ENCODE measurements at places on chromosomes 3 and 15.

- no peak for DNase-seq
Measured at GRCh38 chr3:27385504-27385903, 16.3 kb upstream of the NEK10 start.

DNA sequence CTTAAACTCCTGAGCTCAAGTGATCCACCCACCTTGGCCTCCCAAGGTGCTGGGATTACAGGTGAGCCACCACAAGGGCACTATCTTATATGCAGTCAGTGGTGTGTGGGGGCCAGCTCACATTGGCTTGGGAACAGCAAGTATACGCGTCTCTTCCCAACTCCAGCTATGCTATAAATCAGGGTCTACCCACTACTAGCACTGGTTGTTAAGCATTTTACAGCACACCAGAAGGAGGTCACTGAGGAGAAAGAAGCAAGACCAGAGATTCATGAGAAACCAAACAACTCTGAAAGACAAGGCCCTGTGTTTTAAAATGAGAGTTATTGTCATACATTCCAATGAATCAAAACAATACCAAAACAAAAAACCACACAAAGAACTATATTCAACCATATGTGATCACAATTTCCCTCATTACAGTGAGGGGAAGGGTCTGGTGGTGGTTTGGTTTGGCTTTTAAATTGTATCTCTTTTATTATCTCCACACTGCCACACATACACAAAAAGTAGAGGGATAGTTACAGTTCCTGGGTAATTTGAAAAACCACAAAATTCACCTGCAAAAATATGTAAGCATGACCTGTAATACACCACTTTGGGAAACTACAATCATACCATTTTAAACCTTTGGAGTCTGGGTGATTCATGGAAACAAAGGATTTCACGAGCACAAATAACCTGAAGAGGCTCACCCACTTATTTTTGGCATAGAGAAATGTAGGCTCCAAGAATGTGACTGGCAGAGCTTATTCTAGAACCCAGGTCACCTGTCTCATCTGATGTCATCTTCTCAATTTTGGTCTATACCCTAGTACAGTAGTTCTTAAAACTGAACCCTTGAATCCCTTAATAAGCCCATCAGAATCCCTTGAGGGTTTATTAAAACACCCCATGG lies 5.2 kb downstream of the MAGI1 start:
- no peak for DNase-seq

DNA sequence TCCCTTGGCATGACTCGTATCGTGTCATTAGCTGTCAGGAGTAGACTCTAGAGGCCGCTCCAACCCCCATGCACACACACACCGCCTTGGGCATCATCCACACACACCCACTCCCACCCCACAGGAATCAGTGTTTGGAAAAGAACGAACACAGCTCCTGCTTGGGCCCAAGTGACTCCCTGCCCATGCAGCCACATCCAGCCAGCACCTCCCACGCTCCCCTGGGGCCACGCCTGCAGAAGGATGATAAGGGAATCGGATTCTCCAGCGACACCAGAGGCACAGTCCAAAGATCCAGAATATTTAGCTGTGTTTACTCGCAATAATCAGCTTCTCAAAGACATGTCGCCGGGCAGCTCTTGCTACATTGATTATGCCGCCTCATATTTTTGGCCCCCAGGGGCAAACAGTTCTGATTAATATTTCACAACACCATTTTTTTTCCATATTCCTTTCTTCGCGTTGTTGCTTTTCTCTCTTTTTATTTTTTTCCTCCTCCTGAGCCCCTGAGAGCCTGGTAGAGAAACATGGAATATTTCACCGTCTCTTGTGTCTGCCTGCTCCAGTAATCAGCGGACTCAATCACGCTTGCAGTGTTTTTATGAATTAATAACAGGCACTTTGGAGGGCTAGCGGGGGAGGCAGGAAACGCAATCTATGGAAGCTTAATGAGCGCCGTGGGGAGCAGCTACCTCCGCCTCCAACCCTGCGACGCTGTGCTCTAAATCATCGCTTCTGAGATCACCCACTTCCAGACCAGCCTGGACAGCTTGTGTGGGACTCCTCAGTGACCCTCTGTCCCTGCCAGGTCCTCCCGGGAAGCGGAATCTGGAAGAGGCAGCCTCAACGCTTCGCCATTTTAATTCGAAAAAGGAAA lies 221.4 kb downstream of the TLE3 start:
- no peak for DNase-seq

DNA sequence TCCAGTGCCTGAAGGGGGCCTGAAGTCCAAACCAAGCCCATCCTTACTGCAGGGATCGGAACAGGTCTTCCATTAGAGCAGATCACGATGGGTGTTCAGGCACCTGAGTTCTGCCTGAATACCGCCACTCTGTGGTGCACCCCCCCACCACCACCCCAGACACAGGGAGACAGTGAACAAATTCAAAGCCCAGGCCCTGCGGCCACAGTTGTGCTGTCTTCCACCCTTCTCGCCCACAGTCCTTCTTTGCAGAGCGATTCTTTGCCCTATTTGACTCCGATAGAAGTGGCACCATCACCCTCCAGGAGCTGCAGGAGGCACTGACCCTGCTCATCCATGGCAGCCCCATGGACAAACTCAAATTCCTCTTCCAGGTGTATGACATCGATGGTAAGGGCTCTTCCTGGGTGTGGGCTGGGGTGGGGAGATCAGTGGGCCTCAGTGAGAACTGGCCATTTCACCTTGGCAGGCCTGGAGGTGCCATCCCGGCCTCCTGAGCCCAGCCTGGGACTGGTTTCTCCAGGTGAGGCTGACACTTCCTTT lies 13.6 kb downstream of the NOX5 start:
- DNase-seq, result no peak

DNA sequence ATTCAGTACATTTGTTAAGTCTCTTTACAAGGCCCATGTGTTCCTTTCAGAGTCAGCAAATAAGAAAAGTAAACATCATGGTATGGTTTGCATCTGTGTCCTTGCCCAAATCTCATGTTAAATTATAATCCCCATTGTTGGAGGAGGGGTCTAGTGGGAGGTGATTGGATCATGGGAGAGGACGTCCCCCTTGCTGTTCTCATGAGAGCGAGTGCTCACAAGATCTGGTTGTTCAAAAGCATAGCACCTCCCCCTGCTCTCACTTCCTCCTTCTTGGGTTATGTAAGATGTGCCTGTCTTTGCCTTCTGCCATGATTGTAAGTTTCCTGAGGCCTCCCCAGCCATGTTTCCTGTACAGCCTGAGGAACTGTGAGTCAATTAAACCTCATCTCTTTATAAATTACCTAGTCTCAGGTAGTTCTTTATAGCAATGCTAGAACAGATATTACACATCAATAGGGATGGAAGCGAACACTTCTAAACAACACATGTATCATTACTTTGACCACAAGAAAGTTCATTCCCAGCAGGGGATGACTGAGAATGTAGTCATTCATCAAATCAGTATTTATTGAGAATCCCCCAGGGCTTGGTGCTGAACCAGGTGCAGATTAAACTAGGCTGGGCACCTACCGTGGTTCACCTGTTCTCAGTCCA lies 4.1 kb downstream of the EFCAB12 start:
- DNase-seq, result no peak

GRCh38 chr15:68148039-68148438 lies 57.1 kb downstream of the CALML4 start:
- DNase-seq, result no peak

- no peak for DNase-seq
Measured at GRCh38 chr15:75067123-75067830, 43.9 kb downstream of the PPCDC start.

GRCh38 chr3:42088803-42089530 lies 2.2 kb upstream of the TRAK1 start:
- DNase-seq, result no peak

- no peak for DNase-seq
Measured at GRCh38 chr3:134849561-134849960, 54.5 kb downstream of the EPHB1 start.

DNA sequence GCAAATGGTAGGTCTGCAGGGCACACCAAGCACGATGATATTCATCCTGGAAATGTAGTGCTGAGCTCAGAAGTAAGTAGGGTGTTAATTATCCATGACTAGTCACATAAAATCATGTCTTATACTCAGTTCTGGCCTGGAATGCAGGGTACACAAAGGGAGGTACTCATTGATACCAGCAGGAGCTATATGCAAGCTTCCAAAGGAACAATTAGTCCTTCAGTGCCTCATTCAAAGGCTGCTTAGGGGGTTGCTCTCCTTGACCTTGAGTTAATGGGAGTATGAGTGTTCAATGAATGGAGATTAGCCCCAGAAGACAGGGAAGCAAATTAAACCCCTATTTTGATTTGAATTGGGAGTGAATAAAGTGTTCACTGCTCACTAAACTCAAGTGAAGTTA lies 38.3 kb downstream of the CNTN6 start:
- no peak for DNase-seq

DNA sequence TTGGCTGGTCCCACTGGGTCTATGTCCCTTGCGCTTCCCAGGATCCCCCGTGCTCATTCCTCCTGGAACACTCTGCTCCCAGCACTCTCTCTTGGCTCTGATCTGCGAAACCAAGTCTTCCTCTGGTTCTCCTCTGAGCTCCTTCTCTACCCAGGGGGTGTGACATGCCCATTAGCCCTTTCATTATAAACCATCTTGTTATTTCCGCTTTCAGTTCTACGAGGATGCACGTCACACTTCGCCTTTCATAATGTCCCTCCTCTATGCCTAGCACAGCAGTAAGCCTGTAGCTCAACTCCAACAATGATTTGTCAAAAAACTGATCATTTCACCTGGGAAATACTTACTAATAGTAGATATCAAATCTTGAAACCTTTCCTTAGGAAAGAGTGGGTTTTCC lies 52.0 kb upstream of the RAD18 start:
- no peak for DNase-seq

GRCh38 chr3:40306336-40306735 lies 3.2 kb upstream of the EIF1B start:
- no peak for DNase-seq

GRCh38 chr15:78072080-78072892 lies 5.2 kb downstream of the TBC1D2B start:
- DNase-seq, result no peak
